Activated CD8-positive, alpha-beta memory T cell treated with anti-CD3 and anti-CD28 coated beads for 1 hour (primary cell): ENCODE measurements at places on chromosomes 6 and 20.

DNA sequence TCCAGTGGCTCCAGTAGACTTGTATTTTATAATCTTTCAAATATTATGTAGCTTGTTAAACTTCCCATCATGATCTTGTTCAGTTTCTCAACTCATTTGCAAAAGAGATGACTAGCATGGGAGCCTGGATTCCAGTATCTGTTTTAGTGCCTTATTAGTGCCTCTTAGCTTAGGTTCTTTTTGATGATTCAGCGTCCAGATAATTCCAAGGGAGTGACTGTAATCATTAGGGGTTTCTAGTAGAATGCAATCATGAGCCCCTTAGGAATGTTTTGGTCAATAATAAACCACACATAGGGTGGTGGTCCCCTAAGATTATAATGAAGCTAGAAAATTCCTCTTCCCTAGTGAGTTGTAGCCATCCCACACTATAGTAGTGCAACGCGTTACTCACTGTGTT is 7.0 kb downstream of the CD2AP start:
- DNase-seq = no peak

DNA sequence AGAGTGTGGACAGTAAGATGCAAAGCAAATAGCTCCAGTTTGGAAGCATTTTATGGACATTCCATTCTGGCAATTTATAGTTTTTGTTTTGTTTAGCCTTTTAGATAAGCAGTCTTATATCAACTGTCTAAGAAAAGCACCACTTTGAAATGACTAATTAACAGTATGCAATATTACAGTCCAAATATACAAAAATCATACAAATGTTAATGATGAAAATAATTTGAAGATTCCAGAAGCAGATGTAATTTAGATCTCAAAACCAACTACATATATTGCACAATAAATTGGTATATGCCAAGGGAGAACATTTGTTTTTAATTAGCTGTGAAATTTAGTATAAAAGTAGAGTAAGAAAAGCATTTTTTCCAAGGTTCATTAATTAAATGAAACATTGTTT is 158.8 kb downstream of the KIF6 start:
- DNase-seq = no peak

- DNase-seq = no peak
Measured at GRCh38 chr6:20932284-20932683, 398.0 kb downstream of the CDKAL1 start.

DNA sequence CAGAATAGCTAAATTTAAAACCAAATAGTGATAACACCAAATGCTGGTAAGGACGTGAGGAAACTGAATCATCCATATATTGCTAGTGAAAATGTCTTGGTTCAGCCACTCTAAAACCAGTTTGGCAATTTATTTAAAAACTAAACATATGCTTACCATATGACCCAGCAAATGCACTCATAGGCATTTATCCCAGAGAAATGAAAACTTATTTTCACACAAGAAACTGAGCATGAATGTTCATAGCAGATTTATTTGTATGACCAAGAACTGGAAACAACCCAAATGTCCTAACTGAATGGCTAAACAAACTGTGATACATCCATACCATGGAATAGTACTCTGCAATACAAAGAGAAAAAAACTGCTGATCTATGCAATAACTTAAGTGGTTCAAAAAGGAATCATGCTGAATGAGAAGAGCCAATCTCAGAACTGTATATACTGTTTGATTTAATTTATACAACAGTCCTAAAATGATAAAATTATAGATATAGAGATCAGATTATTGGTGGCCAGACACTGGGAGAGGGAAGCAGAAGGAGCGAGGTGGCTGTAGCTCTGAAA is 115.6 kb upstream of the ADGRF1 start:
- no peak for DNase-seq

GRCh38 chr20:1423625-1424106 is 30.8 kb upstream of the FKBP1A start:
- DNase-seq = no peak

GRCh38 chr20:10360878-10361277 is 73.1 kb downstream of the MKKS start:
- no peak for DNase-seq

DNA sequence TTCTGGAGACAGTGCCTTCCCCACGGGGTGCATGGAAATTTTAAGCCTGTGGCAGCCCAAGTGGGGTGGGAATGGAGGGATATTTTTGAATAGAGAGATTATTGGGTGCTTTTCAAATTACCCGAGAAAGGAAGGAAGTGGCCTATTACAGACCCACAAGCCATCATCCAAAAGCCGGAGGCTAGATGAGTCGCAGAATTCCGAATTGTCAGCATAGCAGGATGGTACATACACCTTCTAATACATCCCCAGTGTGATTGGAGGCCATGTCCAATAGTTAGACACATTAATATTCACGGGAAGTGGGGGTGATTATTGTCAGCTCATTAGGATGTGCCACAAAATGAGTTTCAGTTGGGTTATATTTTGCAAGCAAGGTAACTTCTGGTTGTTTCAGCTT is 133.0 kb downstream of the FIG4 start:
- no peak for DNase-seq

DNA sequence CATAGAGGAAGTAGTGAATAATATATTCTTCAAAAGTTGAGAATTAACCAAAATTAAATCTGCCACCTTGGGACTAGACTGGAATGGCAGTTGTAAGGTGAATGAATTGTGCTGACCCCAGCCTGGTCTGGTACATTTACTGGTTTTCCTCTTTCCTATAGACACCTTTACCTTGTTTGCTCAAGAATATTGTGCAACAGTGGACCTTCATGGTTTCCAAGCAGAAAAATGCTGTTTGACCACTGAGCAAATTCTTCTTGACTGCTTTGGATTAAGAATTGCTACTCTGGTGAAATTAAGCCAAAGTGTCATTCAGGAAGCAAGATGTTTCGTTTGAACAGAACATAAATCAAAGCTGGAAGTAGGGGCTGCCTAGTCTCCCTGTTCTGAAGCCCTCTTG is 156.6 kb upstream of the TAB2 start:
- no peak for DNase-seq

DNA sequence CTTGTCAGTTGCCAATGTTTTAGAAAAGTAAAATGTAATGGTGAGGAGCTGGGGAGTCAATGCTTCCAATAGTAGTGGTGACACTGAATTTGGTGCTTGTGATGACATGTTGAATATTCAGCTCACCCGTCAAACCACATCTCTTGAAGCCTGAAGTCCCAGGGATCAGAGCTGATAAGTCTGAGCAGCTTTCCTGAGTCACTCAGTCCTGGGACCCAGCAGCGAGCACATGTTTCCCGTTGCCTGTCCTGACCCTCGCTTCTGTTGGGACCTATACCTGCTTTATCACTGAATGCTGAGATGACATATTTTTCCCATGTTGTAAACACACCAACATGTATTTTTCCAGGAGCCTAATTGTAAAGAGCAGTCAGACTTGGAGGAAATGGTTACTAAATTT is 693.6 kb downstream of the QKI start:
- no peak for DNase-seq

- no peak for DNase-seq
Measured at GRCh38 chr6:35058865-35059522, 82.1 kb downstream of the TCP11 start.

- no peak for DNase-seq
Measured at GRCh38 chr6:104509355-104509754, 350.4 kb downstream of the HACE1 start.

GRCh38 chr6:34589140-34589539 is 33.0 kb upstream of the SPDEF start:
- no peak for DNase-seq

- DNase-seq = no peak
Measured at GRCh38 chr6:54533567-54533966, 225.3 kb downstream of the TINAG start.

DNA sequence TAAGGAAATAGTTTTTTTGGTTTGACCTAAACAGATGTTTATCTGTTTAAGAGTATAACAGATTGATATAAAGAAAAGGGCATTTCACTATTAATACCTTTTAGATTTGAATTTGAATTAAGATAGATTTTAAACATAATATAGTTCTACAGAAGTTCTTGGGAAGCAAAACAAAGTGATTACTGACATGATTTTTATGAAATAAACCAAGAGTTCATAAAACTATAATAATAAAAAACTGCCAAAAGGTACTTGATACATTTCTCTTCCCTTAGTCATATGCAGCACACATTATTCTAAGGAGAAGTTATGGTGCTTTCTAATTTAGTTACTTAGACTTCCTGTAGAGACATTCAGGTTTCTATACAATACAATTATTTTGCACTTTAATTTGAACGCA is 9.6 kb downstream of the STXBP5 start:
- no peak for DNase-seq
